Activated CD4-positive, alpha-beta T cell treated with anti-CD3 and anti-CD28 coated beads, Interleukin-2, amount 50 U/mL, for 48 hours (primary cell): ENCODE measurements at places on chromosomes 16 and 17.

DNA sequence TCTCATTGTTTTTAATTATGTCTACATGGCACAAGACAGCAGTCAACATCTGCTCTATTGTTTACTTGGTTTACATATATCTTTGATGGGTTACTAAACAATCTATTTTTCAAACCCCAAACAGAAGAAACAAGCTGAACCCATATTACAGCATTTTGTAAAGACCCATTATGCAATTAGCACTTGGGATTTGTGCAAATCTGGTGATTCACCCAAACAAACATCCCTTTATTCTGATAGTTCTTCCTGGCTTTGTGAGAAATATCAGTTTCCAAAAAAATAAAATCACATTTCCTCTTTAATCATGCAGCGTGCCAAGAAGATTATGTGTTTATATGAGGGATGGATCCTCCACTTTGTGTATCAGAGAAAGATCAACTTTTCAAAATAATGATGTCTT is 16.8 kb upstream of the RBFOX1 start:
- no peak for DNase-seq

DNA sequence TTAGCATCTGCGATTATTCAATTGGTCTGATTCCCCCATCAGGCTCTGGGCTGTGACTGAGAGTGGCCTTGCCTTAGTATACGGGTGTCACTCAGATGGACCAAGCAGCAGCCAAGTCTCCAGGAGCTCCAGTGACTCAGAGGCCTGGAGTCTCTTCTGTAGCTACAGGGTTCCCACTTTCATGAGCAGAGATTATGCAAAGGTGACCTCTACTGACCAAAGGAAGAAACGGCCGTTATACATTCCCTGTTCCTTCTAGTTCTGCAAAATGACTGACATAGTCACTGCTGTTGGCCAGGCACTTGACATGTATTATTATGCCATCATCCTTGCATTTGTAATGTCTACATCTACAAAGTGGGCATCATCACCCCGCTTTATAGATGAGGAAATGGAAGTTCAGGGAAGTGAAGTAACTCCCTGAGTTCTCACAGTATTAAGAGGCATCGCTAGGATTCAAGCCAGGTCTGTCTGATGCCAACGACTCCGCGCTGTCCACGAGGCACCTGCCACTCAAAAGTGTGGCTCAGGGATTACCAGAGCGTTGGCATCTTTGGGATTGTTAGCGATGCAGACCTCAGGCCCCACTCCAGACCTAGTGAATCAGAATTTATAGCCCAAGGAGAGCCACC is 23.3 kb downstream of the SLC38A7 start:
- no peak for DNase-seq

DNA sequence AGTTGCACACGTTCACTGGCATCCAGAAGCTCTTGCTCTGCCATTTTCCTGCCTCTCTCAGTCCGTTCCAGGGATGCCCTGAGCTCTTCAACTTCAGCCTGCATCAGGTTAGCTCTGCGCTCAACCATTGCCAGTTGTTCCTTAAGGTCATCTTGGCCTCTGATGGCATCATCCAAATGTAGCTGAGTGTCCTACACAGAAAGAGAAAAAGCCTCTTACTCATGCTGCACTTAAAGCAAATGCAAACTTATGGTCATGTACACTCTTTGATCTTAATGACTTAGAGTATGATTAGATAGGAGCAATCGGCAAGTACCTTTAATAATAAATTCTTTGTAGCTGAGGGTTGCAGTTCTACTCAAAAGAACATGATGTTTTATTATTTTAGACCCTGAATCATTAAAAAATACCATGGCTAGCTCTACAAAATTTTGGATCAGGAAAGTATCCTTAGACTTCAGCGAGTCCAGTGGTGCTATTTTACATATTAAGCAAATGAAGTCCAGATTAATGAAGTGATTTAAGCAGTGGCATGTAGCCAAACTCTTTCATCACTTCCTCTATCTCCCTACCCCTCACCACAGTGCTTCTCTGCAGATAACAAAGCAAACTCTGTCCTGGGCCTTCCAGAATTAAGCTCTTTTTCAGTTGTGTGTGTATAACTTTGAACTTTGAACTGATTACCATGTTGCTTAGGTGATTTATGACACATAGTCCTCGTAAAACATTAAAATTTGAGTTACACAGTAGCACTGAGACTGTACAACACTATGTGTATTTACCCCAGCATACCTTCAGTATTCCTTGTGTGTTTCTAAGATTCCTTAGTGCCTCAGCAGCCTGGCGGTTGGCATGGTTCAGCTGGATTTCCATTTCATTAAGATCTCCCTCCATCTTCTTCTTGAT is 22.1 kb downstream of the MYH4 start:
- DNase-seq, result no peak

GRCh38 chr16:30395155-30395991 is at the start of gene ZNF48:
ZNF48 (plus strand) TSS chr16:30395420; CDS start chr16:30395795, 375 bp downstream.
- DNase-seq, result peak; percentile 58

GRCh38 chr17:47315451-47316266 is 8.1 kb upstream of the EFCAB13 start:
- no peak for DNase-seq

DNA sequence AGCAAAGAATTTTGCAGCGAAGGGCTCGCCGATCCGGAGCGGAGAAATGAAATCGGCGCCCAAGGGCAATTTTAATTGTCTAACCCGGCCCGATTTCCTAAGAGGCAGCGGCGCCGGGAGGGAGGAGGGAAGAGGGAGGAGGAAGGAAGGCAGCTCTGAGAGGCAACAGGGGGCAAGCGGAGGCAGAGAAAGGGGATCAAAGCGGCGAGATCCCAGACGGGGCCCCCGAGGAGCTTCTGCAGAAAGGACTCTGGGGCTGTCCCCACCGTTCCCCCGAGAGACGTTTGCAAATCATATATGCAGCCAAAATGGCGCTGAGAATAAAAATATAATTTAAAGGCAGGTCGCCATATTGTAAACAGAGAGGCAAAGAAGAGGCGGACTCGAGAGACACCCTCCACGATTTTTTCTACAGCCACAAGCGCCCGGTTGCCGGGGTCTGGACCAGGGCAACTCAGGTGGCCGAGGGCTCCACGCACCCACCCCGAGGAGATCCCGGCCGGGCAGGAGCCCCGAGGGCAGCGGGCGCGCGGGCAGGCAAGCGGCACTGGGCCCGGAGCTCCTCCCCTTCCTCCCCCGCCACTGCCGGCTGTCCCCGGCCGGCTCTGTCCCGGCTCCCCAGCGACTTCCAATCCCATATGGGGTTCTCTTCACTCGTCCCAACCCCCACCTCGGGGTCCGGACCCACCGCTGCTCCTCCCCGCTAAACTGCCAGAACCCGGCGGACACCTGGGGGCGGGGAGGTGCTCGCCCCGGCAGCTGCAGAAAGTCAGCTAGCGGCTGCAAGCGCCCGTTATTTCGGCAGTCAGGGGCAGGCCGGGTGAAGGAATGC is 1.9 kb downstream of the PHF12 start:
- DNase-seq, result peak; percentile 72

GRCh38 chr17:37505333-37505732 is 15.6 kb downstream of the DUSP14 start:
- no peak for DNase-seq

GRCh38 chr17:49734515-49735490 is 27.0 kb upstream of the SLC35B1 start:
- no peak for DNase-seq

DNA sequence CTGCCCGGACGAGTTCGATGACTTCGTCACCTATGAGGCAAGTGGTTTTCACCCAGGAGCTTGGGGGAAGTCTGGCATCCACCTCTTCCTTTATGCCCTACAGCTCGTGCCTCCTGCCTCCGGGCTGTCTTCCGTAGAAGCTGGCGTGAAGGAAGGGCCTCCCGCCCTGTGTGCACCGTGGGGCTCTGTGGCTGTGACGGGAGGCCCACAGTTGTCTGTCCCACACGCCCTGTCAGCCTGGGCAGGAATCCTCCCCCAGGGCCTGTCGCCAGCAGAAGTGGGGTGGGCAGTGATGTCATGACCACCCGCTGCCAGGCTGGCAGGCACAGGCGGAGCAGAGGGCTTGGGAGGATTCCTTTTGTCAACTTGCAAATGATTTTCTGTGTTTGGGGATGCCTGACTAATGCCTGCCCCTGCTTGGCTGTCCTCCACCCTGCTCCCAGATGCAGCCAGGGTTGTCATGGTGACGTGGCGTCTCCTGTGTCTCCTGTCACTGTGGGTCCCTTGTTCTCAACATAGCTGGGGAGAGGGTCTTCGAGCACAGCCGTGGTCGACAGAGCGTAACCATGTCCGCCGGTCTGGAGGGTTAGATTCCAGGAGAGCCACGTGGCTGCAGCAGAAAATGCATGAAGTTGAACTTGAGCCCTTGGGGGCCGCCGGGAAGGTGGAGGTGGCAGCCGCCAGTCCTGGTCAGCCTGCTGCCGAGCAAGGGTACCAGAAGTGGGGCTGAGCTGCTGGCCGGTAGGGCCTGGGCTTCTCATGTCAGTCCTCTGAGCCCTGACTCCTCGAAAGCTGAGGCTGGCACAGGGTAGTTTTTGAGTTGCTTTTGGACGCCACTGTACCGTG is 46.1 kb downstream of the RAB11FIP3 start:
- DNase-seq, result no peak

- no peak for DNase-seq
These were observed 19.7 kb downstream of the PITPNM3 start for GRCh38 chr17:6536566-6537065.

GRCh38 chr17:50739098-50739497 is 19.7 kb downstream of the LUC7L3 start:
- DNase-seq, result no peak

DNA sequence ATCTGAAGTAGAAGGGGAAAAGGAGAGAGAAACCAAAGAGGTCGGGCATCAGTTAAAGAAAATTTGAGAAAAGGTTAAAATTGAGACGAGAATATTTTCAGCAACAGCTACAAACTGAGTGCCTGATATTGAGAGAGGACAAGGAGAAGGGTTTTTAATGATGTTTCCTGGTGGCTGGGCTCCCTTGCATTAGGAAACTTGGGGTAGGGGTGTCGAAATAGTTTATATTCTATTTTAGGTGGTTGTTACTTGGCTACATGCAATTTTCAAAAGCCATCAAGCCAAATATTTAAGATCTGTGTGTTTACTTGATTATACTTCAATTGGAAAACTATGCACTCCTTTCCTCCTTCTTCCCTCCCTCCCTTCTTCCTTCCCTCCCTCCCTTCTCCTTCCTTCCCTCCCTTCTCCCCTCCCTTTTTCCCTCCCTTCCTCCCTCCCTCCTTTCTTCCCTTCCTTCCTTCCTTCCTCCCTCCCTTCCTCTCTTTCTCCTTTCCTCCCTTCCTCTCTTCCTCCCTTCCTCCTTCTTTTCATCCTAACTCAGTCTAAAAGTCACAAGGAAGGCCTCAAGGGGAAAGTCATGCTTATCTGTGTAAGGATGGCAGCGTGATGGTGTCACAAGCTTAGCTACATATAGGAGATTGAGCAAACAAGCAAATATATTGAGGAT is 1.8 kb upstream of the APOH start:
- DNase-seq, result no peak

DNA sequence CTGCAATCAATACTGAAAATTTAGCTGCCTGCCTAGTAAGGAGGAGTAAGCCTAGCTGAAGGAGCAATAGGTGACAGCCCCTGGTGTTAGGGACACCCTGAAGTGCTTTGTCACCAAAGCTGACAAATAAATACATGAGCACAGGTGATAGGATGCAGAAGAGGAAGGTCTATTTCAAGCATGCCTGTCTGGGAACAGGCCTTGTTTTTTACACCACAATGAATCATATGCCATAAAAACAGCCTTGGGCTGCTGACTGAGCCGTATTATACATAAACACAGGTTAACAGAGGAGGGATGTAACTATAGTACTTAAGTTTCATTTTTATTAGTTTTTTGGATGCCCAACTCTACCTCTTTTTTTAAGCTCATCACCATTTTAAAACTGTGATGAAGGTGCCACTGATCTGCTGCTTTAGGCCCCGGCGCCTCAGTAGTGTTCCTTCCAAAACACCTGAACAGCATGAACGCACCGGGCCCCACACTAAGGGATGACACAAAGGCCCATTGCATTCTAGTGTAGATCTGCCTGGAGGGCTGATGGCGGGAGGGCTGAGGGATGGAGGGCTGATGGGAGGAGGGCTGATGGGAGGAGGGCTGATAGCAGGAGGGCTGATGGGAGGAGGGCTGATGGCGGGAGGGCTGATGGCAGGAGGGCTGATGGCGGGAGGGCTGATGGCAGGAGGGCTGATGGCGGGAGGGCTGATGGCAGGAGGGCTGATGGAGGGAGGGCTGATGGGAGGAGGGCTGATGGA is 150.3 kb downstream of the AATF start:
- DNase-seq, result no peak

DNA sequence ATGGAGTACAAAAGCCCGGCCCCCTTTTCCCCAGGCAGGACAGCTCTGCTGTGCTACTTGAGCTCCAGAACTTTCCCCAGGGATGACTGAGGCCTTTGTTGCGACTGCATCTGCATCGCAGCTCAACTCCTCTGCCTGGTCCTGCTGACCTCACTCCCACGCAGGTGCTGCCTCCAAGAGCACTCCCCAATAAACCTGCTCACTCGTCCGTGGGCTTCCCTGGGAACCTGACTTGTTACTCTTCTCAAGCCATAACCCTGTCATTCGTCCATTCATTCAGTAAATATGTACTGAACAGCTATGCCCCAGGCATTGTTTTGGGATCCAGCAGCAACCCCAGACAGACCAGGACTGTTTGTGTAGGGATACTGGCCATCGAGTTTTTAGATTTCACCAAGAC is 11.6 kb upstream of the RMI2 start:
- DNase-seq, result no peak

DNA sequence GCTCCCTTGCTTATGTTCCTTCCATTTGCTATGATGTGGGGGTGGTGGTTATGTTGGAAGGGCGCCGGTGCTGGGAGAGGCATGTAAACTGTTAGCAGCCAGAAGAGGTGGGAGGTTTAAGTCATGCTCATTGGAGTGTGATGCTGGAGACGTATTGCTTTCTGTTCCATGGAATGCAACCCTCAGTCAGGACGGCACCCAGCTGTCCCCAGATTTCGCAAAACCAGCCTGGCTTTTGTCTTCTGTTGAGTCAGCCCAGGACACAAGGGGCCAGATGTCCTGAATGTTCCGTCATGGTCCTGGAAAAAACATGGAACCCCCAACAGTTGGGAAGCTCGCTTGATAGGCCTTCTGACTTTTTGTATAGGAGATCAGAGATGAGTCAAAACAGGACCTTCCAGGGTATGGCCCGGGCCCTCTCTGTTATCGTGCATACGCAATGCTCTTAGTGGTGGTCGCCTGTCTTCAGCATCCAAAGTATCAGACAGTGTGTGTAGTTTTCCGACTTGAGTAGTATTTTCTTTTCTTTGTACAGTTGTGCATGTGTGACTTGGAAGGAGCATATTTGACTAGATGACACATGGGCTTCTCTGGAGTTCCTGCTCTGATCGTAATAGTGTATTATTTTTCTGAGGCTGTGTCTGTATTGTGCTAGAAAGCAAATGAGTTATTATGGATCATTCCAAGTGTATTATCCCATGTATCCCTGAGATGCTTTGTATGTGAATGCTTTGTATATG is 201.9 kb downstream of the SNX29 start:
- no peak for DNase-seq

- peak; percentile 19 for DNase-seq
These were observed 43.2 kb downstream of the RAI1 start for GRCh38 chr17:17724307-17725010.
